SK-MEL-5 (cell line): ENCODE measurements at places on chromosomes 4 and X.

DNA sequence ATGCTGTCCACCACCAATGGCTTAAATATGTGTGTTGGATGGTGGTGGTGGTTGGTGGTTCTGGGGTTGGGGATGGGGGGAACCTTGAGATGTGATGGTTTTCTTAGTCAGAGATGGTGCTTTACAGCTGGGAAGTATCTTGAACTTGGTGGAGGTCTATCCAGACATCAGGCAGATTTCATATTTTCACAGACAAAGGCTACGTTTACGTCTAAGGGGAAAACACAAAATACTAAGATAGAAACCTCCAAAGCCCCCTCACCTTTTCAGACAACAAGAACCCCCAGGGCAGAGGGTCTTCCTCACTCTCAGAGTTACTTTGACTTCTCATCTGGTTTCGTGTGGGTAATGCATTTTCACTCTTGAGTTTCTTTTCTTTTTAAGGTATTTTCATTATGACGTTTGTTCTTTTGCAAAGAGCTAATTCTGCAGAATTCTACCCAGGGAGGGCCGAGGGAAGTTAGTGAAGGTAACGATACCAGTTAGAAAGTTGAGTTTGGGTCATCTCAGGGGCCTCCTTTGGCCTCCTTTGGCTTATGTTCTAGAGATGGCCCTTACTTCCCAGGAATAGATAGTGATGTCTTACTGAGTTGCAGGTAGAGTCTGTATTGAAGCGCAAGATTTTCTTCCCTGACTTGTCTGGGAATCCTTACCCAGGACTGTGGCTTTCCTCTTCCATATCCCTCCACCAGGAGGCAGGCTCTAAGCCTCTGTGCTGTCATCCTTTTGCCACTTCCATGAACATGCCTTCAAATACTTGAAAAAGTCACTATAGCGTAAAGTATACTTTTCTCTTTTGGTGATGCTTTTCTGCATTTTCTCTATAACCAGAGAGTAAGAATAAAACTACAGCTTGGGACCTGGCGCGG is 31.9 kb downstream of the RHOH start:
- DNase-seq: peak; percentile 50

DNA sequence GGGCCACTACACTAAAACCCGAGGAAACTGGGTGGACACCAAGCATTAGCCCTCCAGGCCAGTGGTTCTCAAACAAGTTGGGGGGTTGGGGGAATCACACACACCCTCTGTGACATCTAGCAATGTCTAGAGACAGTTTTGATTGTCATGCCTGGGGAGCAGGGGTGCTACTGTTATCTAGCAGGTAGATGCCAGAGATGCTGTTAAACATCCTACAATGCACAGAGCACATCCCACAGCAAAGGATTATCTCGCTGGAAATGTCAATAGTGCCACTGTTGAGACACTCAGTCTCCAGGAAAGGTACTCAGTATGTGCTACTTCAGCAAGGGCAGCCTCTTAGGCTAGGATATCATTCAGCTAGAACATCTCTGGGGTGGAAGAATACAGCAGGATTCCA is 1.3 kb downstream of the SMC1A start:
- DNase-seq: no peak

DNA sequence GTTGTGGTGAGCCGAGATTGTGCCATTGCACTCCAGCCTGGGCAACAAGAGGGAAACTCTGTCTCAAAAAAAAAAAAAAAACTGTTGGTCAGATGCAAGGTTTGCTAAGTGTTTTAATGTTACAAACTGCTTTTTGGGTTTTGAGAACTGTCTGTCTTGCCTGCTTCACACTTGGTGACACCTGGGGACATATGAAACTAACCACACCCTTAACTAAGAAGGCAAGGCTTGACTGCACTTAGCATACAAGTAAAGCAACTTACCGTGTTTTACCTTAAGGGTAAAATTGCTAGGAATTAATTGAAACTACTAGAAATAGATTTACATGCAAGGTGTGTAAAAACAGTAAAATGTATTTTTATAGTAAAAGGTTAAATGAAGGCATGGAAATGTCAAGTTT is 180.4 kb downstream of the OR13H1 start:
- no peak for DNase-seq

DNA sequence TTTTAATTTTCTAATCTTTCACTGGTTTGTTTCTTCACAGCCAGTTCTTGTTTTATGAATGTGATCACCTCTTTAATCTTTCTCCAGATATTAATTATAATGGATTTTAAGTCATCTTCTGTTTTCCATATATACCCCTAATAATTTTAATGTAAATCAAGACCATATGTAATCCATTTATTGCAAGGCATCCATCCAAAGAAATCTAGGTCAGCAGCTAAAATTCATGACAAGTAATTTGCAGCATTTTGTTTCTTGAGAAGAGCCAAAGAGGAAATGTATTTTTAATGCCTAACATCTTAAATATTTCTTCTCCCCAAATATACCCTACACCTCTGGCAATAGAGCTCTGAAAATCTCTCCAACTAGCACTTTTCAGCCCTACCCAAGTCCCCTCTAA is 81.1 kb downstream of the SUPT20HL2 start:
- no peak for DNase-seq

DNA sequence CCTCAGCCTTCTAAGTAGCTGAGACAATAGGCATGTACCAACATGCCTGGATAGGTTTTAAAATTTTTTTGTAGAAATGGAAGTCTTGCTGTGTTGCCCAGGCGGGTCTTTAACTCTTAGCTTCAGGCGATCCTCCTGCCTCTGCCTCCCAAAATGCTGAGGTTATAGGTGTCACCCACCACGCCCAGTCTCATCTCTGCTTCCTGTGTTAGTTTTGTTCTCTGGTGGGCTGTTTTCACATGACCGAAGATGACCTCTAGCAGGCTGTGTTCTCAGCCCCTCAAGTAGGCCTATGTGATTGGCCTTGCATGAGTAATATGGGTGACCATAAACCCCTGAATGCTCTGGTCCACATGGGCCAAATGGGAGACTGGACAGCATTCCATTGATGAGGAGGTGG is 56.8 kb upstream of the MSANTD1 start:
- DNase-seq: no peak

- DNase-seq: no peak
Observed at GRCh38 chr4:81471298-81471587, 464 bp downstream of the RASGEF1B start.

DNA sequence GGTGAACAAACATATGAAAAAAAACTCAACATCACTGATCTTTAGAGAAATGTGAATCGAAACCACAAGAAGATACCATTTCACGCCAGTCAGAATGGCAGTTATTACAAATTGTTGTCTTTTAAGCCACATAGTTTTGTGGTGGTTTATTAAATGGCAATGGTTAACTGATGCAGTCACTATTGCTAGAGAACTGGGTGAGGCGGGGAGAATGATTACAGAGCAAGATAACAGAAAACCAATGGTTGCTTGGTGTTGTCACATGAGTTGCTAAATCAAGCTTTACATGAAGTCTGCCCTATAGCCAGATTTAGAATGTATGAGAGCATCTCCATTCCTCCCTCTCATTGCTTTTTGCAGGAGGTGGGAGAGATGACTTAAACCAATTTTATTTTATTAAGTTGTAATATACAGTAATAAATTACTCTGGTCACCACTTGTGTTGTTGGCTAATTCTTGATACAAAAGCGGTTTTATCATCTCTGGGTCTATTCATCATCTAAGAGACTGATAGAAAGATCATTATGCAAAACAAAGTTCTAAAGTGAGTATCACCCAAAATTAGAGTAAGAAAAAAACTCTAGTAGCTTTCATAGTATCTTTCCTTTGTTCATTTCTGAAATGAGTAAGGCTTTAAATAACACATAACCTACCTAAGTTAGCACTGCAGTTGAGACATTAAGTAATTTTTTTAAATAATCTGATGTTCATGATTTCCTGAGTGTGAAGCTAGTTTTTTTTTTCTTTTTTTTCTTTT is 859.5 kb downstream of the STIM2 start:
- no peak for DNase-seq
